ENCODE measurements at places on chromosomes 2 and 18.

DNA sequence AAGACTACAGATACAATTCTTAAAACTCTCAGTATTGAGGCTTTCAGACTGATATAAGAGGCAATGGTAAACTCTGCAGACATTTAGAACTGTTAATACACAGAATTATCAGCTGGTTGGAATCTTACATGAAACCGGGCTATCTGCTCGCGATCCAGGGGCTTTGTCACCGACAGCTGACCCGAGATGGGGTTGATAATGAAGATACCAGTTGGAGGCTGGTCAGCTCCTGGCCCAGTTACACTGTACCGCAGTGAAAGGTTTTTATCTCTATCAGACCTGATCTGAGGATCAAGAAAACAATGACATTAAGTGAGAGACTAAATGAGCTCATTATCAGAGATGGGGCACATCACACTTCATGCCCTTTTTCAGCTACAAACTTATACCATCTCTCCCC lies 167.3 kb downstream of the CDH2 start:
- no peak for DNase-seq

- no peak for DNase-seq
Measured at GRCh38 chr2:239177908-239178307, 222.9 kb downstream of the HDAC4 start.

DNA sequence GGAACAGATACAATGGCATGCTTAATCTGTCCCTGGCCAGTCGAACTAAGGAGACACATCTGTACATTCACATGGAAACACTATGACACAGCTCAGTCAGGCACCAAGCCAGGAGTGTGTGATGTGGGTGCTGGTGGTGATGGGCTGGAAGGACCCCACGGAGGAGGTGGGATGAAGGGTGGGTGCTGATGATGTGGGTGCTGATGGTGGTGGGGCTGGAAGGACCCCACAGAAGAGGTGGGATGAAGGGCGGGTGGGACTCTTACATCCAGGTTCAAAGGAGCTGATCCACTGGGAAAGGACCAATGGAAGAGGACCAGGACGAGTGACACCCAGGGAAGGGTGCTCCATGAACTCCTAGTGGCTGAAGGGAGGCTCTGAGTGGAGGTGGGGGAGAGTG lies 34.8 kb upstream of the ACAA2 start:
- DNase-seq: no peak

GRCh38 chr2:162344617-162344950 lies 652 bp downstream of the GCA start:
- DNase-seq: no peak

GRCh38 chr2:171320208-171320621 lies 113.6 kb downstream of the METTL8 start:
- no peak for DNase-seq

DNA sequence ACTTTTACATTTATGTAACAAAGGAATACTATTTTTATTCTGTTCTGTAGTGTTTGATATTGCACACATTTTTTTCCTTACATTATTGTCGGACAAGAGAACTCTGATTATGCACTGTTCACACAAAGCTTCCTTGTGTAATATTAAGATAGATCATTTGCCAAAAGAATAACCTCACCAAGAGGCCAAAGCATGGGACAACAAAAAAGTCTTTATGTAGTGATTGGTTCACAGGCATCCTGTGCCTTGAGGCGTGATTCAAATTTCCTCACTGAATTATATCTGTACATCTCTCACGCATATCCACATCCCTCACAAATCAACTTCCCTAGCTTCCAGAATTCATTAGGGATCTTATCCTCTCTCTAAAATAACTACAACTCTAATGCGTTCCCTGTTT lies 642.7 kb downstream of the NR4A2 start:
- no peak for DNase-seq

DNA sequence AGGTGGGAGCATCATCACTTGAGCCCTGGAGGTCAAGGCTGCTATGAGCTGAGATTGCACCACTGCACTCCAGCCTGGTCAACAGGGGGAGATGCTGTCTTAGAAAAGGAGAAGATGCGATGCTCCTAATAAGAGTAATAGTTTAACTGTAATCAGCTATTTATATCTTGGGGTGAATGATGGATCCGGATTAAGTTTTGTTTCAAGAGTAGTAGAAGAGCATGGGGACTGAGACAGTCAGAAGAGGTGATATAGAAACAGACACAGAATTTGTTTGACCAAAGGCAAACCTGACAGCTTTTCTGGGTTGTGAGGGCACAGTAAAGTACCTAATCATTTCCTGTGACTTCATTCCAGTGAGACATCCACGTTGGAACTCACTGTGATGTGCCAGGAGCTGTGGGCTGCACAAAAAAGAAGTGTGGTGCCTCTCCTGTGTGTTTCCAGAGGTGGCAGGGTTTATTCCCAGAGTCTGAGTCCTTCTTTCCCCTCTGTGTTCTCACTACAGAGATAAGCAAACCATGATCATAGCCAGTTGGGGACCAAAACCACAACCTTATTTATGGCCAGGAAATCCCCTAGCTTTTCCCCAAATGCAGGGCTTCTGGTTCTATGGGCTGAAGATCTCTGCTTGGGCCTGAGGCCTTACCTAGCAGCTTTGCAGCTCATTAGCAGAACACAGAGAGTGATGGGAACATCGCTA lies 113.7 kb downstream of the XRCC5 start:
- DNase-seq: no peak

- peak; percentile 68 for DNase-seq
Measured at GRCh38 chr2:120177001-120177621, 46.1 kb downstream of the TMEM185B start.

GRCh38 chr2:143158551-143159485 lies 29.6 kb downstream of the ARHGAP15 start:
- DNase-seq: no peak

- DNase-seq: no peak
Measured at GRCh38 chr2:74768401-74768914, 65.5 kb upstream of the HK2 start.

- no peak for DNase-seq
Measured at GRCh38 chr2:188369365-188369764, 77.7 kb downstream of the GULP1 start.

DNA sequence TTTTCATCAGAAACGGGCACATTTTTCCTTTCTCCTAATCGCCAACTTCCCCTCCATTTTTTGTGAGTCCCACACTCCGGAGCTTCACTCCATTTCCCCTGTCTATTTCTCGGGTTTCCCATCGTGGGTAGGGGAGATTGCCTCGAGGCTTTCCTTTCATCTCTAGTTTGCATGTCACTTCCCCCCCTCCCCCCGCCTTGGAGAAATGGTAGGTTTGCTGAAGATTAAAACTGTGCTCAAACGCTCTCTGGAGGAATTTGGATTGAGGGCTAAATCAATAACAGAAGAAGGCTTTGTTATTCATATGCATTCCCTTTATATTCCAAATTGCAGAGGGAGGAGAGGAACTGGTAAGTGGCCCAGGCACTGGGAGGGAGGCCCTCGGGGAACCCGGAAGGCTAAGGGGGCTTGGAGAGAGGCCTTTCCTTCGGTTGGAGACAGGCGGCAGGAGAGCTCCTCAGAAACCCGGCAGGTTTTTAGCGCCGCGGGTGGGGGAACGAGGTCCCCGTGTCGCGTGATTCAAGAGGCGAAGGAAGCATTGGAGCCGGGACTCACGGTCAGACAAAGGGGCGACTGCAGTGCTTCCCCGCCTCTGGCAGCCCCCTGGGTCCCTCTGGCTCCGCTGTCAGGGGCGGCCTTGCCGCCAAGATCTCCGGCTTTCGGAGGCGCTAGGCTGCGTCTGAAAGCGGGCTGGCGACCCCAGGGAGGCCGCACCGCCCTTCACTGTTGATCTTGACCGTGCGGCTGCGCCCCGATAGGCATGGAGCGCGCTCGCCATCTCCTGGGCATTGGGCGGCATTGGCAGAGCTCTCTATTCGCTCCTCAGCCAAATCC lies 2.4 kb upstream of the HOXD12 start:
- peak; percentile 29 for DNase-seq

DNA sequence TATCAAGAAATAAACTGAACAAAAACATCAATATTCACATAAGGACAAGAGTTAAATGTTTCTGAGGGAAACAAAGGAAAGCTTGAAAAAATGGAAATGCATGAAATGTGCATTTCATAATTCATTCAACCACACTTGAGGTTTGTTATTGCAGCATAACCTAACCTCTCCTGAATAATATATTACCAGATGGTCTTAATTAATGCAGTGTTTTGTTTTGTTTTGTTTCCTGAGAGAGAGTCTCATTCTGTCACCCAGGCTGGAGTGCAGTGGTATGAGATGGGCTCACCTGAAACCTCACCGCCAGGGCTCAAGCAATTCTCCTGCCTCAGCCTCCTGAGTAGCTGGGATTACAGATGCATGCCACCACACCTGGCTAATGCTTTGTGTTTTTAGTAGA lies 139.9 kb upstream of the PIEZO2 start:
- no peak for DNase-seq

DNA sequence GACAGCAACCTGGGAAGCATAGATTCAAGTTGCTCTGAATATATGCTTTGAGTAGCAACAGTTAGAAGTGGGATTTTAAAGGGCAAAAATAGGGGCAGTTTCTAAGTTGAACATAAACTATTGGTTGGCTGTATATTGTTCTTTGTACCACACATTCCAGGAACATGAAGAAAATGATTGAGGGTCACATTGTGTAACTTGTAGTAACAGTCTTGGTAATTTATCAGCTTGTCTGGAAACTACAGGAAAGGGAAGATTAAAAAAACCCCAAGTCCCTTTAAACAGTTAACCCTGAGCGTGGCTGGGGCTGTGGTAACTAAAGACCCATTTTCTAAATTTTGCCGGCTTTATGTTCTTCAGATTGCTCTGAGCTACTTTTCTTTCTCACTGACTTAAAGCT lies 7.4 kb downstream of the PLEKHB2 start:
- DNase-seq: no peak

All from stimulated activated CD8-positive, alpha-beta memory T cell treated with anti-CD3 and anti-CD28 coated beads, Interleukin-12 subunit alpha, Interleukin-12 subunit beta, amount 100 ng/mL, for 1 hour (primary cell).